GM23338 (cell line): ENCODE measurements at places on chromosomes 13 and 19.

GRCh38 chr19:40192758-40193586 lies 1.7 kb downstream of the MAP3K10 start:
- peak; percentile 19 for DNase-seq

GRCh38 chr19:8600064-8600463 lies 10.5 kb downstream of the ADAMTS10 start:
- DNase-seq: no peak

- peak; percentile 15 for DNase-seq
Measured at GRCh38 chr19:784541-784940, 12.7 kb upstream of the PTBP1 start.

DNA sequence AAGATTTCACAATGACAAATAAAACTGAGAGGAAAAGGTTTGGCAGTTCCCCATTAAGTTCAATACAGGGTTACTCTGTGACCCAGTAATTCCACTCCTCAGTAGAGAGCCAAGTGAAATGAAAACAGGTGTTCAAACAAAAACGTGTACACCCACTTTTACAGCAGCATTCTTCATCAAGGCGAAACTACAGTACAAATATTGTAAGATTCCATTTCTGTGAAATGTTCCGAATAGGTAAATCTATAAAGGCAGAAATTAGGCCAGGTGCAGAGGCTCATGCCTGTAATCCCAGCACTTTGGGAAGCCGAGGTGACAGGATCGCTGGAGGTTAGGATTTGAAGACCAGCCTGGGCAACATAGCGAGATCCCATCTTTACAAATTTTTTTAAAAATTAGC lies 8.9 kb upstream of the GDF15 start:
- no peak for DNase-seq

DNA sequence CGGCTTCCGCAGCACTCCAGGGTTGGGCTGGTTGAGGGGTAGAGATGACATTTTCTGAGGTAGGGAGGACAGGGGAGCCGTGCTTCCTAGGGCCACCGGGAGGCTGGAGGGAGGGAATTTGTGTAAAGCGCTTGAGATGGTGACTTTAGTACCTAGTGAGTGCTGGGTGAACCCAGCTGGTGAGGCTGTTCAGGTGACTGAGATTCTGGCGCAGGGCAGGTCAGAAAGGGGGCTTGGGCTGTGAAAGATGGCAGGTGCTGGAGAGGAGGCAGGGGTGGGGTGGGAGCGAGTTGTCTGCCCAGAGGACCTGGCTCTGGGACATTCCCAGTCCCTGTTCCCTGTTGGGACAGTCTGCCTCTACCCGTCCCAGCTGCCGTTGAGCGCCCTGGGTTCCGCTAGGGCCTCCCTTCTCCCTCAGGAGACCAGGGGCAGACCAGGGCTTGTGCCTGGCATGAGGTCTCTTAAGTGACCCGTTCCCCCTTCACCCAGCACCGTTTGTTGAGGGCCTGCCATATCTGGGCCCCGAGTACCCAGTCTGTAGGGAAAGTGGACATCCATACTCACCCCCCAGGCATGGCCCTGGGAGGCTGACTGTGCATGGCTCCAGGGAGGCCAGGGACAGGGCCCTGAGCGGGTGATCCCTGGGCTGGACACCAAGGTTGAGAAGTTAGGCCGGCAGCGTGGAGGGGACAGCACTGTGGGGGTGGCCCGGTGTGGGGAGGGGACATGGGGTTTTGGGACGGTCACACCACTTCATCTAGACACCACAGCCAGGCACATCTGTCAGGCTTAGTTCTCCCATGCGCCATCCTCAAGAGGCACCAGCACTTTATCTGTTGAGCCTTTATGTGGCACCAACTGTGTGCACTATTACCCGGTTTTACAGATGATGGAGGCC lies 5.0 kb downstream of the PTOV1 start:
- no peak for DNase-seq

DNA sequence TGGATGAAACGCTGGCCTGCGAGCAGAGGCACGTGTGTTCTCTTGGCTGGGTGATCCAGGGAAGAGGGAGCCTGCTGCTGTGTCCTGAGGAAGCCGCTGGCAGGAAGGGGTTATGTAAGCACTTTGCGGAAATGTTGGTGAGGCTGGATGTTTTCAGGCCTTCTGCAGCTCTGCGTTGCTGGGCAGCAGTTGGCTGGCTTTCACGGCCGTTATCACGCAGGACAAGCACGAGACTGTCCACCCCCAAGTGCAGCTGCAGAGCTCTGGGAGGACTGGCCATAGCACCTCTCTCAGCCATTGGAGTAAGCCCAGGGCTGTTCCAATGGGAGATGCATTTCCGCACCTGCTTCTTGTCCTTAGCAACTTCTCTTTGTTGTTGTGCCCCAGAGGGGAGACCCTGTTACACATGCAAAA lies 146.9 kb upstream of the SOX21 start:
- peak; percentile 13 for DNase-seq

GRCh38 chr13:88586263-88586662 lies 915.1 kb downstream of the SLITRK5 start:
- no peak for DNase-seq

- no peak for DNase-seq
Measured at GRCh38 chr13:73337532-73337931, 278.7 kb downstream of the KLF5 start.

DNA sequence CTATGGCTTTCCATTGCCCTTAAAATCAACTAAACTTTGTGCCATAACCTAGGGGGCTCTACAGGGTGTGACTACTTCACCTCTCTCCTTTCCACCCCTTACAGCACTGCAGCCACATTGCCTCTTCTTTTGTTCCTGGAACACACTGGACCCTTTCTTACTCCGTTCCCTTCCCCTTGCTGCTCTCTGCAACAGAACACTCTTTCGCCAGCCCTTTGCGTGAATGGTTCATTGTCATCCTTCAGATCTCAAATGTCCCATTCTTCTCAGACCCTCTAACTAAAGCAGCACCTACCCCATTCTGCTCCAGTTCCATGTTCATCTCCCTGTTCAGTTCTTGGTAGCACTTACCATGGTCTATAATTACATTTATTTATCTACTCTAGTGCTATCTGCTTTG lies 208.3 kb downstream of the OXGR1 start:
- DNase-seq: no peak

DNA sequence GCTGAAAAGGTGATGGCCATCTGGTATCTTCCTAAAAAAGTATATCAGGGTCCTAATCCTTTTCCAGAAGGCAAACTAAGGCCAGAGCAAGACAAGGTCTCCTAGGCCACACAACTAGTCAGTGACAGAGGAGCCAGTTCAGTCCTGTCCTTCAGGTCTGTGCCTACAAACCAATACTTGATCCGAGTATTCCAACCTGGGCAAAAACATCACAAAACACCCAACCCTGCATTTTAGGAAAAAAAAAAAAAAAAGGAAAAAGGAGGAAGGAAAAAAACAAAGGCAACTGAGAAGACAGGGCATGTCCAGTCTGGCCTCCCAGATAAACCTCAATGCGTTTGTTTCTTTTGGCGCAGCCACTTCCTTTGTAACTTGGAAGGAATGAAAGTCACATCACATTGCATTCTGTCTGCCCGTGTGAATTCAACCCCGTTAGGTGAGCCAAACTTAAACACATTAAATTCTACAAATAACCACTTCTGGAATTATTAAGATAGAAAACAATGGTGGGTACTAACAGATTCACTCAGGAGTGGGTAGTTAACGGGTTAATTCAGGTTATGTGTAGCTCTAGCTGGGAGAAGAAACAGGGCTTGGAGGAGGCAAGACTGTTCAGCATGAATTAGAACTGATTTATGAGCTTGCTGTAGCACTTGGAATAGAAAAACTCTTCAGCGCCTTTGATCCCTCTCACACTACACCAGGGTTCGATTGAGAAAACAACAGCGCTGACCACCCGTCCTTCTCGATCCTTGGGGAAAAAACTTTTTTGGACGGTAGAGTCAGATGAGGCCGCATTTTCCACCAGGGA lies 43.0 kb upstream of the HNRNPA1L2 start:
- no peak for DNase-seq

DNA sequence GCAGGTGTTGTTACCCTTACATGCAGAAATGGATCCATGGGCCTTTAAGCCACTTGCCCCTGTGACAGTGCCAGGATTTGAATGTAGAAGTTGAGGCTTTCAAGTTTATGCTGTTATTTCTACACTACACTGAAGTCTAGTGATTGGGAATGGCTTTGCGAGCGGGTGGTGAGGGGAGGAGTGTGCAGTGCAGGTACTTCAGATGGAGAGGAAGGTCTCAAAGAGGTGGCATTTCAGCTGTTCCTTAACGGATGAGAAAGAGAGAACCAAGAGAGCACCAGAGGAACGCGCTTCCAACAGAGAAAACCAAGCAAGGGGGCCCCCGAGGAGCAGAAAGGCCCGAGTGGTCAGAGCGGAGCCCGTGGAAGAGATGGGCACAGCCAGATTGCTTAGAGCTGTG lies 13.3 kb downstream of the ACTN4 start:
- no peak for DNase-seq

DNA sequence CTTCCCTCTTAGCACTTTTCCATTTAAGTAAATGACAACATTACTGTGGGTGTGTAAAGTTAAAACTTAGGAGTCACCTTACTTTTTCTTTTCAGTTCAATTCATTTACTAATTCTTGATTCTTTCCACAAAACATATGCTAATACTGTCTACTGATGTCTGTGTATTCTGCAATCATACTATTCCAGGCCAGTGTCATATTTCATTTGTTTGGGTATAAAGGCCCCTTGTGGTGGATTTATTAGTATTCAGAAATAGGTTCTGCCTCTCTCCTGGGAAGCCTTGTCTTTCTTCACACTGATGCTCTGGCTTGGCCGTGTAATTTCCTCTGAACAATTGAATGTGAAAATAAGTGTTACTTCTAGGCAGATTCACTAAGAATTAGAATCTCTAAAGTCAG lies 621.9 kb upstream of the SPRY2 start:
- DNase-seq: no peak

DNA sequence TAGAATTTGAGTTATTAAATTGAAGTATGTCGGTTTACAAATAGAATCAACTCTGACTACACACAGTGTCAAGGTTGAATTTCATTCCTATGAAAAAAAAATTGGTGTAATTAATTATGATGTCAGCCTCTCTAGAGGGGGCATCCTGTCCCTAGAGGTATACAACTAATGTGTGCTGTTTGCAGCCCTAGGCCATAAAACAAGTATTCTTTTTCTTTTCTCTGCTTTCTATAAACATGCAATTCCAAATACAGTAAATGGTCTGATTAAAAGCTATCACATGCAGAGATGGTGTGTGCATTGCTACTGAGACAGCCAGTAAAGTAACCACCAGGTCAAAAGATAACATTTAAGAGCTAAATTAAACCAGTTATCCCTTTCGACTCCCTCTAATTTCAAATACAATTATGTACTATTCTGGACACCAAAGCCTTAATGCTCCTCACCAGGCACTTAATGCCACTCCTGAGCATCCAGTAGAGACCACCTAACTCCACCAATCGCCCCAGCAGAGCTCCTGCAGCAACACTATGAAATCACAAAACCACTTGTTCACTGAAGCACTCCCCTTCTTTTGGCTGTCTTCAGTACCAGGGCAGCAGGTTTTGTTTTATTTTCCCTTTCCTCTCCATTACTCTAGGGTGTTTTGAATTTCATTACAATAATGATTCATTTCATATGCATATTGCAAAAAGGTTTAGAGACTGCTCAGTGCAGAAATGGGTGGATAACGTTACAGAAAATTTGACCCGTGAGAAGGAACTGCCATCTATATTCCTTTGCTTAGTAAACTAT lies 426.9 kb downstream of the PCDH9 start:
- DNase-seq: no peak

GRCh38 chr13:40238761-40239160 lies 427.7 kb downstream of the FOXO1 start:
- DNase-seq: no peak
